ENCODE measurements at places on chromosomes 3 and 15.

DNA sequence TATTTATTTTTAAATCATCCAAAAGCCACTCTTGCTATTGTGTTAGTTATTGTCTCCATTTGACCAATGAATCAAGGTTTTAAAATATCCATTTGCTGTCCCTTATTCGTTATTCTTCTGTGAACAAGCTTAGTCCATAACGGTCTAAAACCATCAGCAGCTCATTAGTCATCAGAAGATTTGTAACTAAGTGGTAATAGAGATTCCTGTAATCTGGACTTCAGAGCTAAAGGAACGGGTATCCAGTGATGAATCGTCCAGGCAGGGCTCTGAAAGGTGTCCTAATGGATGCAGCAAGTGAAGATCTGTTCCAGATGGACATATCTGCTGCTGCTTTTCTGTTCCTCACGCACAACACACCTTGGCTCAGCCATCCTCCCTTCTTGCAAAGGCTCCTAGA, 362.7 kb upstream of the CFAP20DC start:
- DNase-seq: no peak

DNA sequence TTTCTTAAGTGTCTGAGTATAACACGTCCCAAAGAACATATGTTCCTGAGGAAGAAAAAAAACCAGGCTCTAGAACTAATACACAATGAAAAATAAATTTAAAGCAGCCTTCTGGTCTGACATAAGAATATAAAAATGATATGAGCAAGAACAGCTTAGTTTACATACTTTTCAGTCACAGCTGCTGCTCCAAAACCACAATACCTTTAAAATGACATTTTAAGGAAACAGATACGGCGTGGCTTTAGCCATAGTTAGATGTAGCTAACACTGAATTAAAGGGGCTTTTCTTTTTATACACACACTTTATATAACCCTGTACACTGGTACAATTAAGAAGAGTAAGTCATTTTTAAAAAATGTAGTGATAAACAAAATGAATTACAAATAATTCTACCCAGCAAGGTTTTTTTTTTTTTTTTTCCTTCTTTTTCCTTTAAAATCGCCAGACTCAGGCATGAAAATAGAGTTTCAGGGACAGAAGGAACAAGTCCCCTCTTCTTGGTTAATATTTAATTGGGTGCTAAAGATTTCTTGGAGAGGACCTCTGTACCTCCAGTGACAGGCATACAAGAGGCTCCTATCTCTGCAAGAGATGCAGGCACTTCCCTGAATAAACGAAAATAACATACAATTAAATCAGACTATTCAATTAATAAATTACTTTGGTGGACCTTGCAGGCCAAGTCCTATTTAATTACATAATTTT, 265.6 kb downstream of the FOXP1 start:
- no peak for DNase-seq

DNA sequence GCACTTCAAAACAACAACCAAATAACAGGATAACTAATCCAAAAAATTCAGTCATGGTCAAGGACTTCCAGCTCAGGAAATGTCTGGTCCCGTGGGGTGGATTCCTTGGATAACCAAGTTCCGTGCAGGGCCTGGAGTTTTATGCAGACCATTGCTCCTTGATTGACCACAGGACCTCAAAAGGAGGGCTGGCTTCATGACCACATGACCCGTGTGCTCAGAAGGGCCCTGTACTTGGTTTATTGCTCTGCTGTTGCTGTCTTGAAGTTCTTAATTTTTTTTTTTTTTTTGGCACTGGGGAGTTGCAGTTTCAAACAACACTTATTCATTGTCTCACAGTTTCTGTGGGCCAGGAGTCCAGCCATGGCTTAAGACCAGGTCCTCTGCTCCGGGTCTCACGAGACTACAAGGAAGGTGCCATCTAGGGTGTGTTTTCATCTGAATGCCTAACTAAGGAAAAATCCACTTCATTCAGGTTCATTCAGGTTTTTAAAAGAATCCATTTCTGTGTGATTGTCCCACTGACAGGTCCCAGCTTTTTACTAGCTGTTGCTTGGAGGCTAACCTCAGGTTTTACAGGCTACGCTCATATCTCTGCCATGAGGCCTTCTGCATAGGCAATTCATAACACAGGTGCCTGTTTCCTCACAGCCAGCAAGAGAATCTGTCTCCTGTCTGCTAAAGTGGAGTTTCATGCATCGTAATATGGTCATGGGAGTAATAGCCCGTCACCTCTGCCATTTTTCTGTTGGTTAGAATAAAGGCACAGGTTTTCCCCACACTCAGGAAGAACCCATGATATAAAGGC, 65.3 kb downstream of the FLNB start:
- DNase-seq: no peak

- DNase-seq: no peak
Observed at GRCh38 chr15:95205077-95205476, 973.7 kb downstream of the MCTP2 start.

DNA sequence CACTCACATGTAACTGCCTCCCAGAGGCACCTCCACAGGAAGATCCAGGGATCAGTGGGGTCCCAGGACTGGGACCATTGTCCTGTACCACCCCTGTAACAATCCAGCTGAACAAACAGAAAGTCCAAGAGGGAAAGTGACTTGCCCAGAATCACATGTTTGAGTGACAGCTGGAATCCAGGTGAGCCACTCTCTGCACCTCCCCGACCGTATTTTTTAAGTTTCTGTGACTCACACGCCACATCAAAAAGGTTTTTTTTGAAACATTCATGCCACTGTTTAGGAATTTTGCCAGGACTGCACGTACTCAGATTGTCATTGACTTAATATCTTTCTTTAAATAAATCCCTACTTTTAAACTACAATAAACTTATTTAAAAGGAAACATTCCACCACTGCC, 9.8 kb upstream of the SLC6A1 start:
- DNase-seq: no peak

DNA sequence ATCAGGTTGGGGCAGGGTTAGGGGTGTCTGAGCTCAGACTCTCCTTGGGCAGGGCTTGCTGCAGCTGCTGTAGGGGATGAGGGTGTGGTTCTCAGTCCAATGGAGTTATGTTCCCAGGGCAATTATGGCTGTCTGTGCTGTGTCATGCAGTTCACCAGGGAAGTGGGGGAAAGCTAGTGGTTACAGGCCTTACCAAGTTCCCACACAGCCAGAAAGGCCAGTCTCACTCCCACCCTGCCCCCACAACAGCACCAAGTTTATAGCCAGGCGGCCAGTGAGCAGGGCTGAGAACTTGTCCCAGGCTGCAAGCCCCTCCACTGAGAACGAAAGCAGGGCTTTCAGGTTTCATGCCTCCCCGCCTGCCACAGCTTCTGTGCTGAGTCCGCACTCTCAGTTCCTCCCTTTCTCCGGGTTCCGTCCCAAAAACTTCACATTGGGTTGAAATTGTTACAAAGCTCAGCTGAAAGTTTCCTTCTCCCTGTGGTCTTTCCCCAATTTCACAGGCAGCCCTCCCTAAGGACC, 19.6 kb upstream of the CPOX start:
- DNase-seq: peak; percentile 21

DNA sequence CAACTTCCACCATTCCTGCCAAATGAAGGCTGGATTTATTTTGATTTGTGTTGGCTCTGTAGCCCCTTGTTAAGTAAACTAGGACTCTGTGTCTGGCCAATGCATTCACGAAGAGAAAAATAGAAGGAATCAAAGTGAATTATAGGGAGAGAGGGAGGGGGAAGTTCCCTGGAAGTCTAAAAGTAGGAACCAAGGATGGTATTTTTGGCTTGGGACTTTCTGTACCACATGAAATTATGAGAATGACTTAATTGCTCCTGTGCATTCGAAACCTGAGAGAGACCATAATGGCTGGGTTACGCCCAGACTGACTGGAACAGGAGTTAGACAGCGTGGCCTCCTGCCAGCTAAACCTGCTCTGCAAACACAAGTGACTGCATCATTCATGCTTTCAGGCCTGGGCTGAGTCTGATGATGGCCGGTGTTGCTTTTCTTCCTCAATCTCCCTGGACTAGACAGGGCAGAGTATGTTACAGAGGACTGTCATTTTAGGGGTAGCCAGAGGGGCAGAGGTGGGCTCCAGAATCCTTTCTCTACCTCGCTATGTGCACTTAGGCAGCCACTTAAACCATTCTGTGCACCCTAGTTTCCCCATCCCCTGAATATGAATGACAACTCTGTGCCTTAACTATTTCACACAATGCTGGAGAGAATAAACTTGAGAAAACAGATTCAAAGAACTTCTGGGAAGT, 58.9 kb downstream of the MYO1E start:
- DNase-seq: no peak
